Effector CD8-positive, alpha-beta T cell (primary cell): ENCODE measurements at places on chromosomes 7 and 10.

DNA sequence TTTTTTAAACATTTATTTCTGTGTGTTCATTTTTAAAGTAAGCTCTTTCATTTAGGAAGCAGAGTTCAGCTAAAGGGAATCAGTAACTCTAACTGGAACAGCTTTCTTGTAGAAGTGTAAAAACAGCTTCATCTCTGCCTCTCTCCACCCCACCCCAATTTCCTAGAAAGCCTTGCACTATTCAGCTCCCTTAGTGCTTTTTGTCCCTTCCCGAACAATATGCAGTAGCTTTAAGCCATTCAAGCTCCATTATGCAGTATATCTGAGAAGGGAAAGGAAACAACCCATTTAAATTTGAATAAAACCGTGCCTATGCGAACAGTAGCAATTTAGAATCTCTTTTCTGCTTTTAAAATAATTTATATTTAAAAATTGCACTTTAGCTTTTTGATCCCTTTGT is 134.5 kb downstream of the TRIL start:
- DNase-seq = no peak

DNA sequence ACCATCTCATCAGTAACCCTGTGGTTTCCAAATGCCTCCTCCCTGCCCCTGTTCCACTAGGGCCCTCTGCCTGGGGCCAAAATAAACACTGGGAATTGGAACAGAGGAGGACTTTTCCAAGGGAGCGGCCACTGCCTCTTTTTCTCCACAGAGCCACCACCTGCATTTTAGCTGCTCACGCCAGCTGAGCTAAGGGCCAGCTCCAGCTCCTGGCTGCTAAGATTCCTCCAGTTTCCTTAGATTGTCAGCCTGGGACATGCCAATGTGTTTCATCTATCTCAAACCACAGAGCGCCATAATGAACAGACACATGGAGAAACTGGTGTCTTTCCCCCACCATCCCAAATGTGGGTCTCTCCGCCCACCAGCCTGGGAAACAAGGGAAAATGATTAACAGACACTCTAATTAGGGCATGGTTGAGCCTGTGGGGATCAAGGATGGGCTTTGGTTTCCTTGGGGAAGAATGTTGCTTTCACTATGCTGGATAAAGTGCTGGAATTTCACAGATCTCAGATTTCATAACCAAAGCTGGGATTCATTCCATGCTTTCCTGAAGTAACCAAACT is 52.2 kb downstream of the ASB13 start:
- DNase-seq = no peak

GRCh38 chr10:33487014-33487776 is 152.7 kb upstream of the NRP1 start:
- no peak for DNase-seq

- DNase-seq = no peak
Observed at GRCh38 chr10:67302701-67303100, 376.9 kb downstream of the LRRTM3 start.

- DNase-seq = no peak
Observed at GRCh38 chr10:13536674-13537366, 8.0 kb upstream of the BEND7 start.

DNA sequence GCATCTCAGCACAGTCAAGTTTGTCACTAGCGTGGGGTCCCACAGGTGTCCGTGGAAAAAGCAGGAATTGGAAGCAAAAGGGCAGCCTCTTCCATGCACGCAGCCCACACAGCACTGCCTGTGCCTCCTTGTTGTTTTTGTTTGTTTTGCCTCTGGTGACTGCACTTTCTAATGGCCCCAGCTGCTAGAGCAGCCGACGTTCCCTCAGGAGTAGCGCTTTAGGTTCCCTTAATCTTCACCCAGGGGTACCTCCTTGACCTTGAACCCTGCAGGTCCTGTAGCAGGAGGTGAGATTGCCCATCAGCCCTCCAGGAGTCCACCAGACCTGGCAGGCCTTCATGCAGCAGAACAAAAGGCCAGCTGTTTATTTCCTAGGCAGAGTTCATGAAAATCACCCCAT is 210.1 kb downstream of the CACNB2 start:
- DNase-seq = no peak

- DNase-seq = no peak
Observed at GRCh38 chr10:114478281-114478680, 74.0 kb upstream of the AFAP1L2 start.

DNA sequence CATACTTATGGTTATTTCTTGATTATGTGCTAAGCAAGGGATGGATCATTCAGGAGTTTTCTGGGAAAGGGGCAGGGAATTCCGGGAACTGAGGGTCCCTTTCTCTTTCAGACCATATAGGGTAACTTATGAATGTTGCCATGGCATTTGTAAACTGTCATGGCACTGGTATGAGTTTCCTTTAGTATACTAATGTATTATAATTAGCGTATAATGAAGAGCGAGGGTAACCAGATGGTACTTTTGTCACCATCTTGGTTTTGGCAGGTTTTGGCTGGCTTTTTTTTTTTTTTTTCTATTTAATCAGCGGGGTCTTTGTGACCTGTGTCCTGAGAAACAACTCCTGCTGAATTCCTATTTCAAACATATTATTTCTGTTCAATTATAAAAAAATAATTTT is 237.6 kb upstream of the PTER start:
- DNase-seq = no peak
